ENCODE measurements at places on chromosomes 6 and 20.
A peak's percentile ranks its signal among the peaks of the same experiment; 100 is the strongest.

DNA sequence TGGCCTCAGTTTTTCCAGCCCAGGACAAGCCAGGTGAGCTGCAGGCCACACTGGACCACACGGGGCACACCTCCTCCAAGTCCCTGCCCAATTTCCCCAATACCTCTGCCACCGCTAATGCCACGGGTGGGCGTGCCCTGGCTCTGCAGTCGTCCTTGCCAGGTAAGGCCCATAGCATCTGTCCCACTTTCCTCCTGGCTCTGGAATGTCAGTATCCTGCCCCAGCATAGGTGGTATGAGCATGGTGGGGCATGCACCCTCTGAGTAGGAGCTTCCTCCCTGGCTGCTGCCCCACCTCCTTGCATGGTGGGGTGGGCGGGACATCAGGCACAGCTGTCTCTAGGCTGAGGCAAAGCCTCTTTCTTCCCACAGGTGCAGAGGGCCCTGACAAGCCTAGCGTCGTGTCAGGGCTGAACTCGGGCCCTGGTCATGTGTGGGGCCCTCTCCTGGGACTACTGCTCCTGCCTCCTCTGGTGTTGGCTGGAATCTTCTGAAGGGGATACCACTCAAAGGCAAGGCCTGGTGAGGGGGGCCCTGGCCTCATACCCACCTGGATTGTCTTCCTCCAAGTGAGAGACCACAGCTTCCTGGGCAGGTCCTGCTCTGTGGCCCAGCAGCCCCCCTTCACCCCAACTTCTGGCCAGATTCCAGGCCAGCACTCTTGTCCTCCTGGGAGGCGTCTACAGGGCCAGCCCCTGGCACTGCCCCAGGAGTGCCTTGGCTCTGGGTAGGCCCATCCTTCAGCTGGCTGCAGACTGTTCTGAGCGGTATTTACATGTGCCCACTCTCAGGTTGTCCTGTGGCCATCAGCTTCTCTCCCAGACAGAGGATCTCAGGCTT, 9.1 kb downstream of the PI16 start:
- DNase-seq: peak; percentile 16

DNA sequence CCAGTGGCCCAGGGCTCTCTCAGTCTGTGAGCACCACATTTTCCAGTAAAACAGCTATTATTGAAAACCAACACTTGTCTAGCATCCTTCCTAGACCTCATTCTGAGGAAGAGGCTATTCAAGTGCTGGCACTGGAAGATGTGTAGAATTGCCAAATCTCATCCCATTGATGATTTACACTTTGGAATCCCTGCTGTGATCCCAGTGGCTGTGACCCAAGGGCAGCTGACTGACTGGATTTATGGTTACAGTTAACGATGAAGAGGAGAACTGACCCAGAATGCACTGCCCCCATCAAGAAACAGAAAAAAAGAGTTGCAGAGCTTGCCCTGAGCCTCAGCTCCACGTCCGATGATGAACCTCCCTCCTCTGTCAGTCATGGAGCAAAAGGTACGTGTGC, 2.4 kb downstream of the CMTR1 start:
- DNase-seq: no peak

GRCh38 chr6:122790028-122790422, 967 bp downstream of the SMPDL3A start:
- no peak for DNase-seq

GRCh38 chr20:62566771-62567170, 75.5 kb upstream of the SLCO4A1 start:
- no peak for DNase-seq

GRCh38 chr6:14053811-14054210, 63.8 kb upstream of the CD83 start:
- DNase-seq: no peak

DNA sequence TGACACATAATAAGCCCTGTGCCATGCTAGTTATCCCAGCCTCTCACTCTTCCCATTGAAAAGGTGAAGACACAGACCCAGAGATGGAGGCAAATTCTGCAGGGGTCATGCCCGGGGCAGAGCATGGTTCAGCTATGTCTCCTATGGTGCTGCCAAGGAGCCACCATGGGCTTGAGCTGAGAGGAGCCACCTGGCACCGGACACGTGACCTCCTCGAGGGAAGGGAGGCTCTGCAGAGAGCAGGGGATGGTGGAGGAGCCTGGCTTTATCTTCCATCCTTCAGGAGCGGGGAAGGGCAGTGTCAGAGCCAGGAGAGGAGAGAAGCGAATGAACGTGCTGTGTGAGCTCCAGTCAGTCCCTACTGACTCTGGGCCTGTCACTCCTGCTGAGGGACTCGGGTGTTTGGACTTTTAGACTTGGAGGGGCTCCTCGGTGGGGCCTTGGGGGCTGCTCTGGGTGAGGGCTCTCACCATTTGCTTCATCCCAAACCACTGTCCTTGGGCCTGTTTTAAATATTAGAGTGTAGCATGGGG, 11.1 kb upstream of the CCN5 start:
- DNase-seq: no peak

DNA sequence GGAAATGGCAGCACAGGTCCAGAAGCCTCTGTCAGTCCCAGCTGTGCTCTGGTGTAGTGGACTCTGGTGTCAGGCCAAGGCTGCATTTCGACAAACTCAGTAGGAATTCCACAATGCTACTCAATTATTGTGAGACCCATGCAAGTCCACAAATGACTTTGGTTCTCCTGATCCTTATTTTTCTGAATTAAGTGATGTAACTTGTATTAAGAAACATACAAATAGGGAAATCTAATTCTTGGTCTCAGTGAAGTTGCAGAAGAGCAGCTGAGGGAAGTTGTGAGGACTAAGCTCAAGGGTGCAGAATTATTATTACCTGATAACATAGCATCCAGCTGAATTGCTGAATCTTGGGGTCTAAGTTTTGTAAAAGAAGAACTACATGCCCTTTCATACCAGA, 116.8 kb downstream of the MAFB start:
- DNase-seq: no peak

DNA sequence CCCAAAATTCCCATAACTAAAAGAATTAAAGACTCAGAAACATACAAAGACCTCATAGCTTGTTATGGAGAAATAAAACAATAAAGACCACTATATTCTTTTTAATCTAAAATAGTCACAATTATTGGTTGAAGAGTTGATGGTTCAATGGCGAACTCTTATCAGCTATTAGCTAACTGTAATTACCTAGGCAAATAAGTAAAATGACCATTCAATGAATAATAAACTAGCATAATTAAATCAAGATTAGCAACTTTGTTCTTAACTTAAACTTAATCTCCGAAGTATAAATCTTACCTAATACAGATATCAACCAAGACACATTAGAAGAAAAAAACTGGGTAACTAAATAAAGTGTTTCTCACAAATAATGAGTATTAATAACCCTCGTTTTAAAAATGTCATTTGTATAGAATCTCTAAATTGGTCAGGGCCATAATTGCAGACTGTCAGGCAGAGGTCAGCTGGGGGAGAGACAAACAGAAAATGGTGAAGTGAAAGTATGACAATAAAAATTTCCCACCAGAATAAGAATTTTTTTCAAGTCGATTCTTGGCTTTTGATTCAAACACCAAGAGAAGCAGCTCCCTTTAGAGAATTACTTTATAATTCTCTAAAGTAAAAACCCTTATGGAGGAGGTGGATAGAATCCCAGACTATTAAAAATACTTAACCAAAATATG, 1.7 kb downstream of the FKBP5 start:
- no peak for DNase-seq

GRCh38 chr6:20873425-20874190, 339.4 kb downstream of the CDKAL1 start:
- DNase-seq: no peak

Measured in activated CD4-positive, alpha-beta T cell treated with anti-CD3 and anti-CD28 coated beads for 4 hours (primary cell).